ENCODE measurements at places on chromosomes 12 and 14. TPM values are rescaled to one million over a fixed set of nuclear protein-coding genes. Genes with fewer than 3 reads are reported as not detected.

KRT73 gene
- total RNA-seq: not detected

NPFF gene
- total RNA-seq: not detected

FAM186B gene
- not detected for total RNA-seq

VRK1 gene
- total RNA-seq: 28.3 TPM
